ENCODE measurements at places on chromosomes 12 and 14.
A peak's percentile ranks its signal among the peaks of the same experiment; 100 is the strongest.

- DNase-seq: no peak
These were observed 21.3 kb upstream of the TUBA1C start for GRCh38 chr12:49243631-49244030.

DNA sequence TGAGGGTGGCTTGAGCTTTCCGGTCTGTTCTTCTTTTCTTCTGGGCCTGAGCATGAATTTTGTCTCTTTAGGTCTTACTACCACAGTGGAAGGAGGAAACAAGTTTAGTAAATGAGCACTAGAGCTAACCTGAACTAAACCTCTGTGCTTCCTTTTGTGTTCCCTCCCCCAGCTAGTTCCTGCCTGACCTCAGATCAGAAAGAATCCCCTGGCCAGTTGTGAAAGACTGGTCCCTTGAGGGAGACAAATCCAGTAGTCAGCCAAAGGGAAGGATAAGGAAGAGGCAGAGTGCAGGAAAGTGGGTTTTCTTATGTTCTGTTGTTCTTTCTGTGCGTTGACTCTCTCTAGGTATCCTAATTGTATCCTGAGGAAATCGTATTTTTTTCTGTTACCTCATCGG is 17.5 kb downstream of the ZNF664 start:
- no peak for DNase-seq

DNA sequence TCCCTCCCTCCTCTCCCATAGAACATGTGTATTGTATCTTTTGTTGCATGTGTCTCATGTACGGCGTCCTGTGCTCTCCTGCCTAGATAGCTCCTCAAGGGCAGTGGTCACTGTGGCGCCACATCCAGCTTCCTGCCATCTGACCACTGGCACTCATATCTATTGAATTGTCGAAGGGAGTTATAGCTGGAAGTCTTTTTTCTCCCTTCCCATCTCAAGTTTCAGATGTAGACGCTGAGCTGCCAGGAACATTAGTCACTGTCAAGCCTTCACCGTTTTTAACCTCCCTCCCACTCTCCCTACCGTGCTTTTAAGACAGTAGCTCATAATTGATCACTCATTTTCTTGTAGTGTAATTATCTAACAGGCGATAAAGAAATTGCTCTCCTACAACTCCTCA is 33.0 kb downstream of the MTHFD1 start:
- no peak for DNase-seq

- DNase-seq: no peak
These were observed 126.9 kb upstream of the FGD4 start for GRCh38 chr12:32272465-32272864.

- DNase-seq: no peak
These were observed 100.2 kb downstream of the B4GALNT3 start for GRCh38 chr12:559906-560455.

GRCh38 chr12:10366875-10367274 is 23.0 kb downstream of the KLRK1 start:
- peak; percentile 35 for DNase-seq

GRCh38 chr12:31263661-31264060 is 62.3 kb downstream of the SINHCAF start:
- DNase-seq: no peak

DNA sequence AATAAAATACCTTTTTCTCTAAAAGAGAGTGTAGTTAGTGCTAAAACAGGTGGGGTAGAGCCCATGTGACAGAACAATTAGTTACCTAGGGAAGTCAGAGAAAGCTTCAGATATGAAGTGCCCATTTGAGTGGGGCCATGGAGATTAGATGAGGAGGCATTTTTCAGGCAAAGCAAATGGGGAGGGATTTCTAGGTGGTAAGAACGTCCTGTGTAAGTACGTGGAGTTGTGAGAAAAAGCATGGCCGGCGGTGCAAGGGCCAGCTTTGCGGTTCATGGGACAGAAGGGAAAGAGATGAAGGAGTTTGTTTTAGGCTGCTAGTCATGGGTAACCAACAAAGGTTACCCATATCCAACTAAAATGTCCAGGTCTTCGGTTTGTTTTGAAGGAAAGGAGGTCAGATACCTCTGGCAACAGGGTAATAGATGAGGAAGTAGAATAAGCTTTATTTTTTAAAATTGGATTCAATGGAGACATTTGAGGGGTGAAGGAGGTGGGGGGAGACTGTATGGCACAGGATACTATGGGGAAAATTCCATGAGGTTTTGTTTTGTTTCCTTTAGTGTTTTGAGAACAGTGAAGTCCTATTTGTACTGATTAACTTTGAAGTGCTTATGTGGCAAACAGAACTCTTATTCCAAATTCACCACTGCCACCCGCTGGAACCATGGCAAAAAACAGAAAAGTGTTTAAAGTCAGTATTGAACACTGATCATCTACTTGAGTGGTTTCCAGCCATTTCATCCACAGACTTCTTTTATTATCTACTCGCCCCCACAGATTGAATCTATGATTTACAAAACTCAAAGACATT is 10.0 kb upstream of the SNRPF start:
- peak; percentile 19 for DNase-seq

GRCh38 chr12:2627835-2628191 is 167.0 kb upstream of the FKBP4 start:
- no peak for DNase-seq

GRCh38 chr14:49908433-49908782 is 15.5 kb downstream of the ARF6 start:
- DNase-seq: no peak

DNA sequence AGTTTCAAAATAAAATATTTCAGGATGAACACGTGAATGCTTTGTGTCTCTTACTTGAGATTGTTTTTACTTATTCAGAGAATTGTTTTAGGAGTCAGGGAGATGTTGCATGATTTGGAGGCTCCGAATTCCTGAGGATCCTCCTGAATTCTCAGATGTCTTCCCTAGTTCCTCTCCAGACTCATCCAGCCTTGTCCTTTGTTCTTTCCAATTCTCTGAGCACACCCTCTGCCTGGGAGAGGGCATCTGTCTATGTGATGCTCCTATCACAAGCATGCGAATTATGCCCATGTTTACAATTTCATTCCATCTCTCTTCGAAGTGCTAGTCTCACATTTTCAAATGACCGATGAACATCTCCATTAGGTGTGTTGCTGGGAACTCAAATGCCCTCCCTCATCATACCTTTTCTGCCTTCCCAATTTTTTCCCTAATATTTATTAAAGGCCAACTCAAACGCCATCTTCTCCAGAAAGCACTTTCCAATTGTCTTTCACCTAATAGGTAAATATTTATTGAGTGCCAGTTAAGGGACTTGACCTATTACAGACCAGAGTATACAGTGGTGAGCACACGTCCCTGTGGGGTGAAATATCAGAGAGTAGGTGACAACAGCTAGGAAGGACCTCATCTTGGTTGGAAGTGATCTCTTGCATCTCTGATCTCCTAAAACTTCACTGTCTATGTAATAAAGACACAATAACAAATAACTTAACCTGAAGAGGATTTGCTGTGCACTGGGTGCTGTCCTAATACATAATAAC is 64.4 kb downstream of the ARF6 start:
- DNase-seq: no peak

DNA sequence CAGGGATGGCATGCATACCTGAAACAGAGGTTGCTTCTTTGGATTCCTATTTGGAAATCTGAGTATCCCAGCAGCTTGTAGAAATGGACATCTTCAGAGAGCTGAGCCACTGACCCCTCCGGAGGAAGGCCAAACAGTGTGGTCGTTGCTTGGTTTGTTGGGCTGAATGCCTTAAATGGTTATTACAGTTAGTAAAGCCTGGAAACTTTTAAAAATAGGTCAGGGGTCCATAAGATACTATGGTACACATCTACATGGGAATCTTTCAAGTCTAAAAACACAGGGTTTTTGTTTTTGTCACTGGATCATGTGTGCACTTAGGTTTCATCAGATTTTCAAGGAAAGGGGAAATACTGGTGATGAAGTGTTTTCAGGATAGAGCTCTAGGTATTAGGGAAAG is 7.7 kb downstream of the DYRK2 start:
- no peak for DNase-seq

GRCh38 chr12:68482660-68483059 is 128.0 kb upstream of the RAP1B start:
- DNase-seq: no peak

GRCh38 chr14:95253039-95253630 is 66.6 kb downstream of the CLMN start:
- DNase-seq: no peak

DNA sequence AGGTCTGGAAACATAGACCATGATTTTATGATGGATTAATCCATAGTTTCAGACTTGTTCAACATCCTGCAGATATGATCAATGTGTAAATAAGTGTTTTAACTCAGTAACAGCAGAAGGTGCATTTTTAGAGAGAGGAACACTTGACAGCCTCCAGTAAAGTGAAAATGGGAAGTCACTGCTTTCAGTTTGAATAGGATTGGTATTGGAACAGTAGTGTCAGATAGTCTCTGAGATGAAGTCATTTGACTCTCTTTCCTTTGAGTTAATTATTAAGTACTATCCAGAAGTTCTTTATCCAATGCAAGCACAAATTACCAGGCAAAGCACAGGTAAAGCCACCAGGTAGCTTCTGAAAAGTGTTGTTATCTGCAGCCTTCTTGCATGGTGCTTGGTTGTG is 14.5 kb upstream of the NAV3 start:
- no peak for DNase-seq

GRCh38 chr12:71980538-71980937 is 41.9 kb downstream of the TPH2 start:
- DNase-seq: no peak

DNA sequence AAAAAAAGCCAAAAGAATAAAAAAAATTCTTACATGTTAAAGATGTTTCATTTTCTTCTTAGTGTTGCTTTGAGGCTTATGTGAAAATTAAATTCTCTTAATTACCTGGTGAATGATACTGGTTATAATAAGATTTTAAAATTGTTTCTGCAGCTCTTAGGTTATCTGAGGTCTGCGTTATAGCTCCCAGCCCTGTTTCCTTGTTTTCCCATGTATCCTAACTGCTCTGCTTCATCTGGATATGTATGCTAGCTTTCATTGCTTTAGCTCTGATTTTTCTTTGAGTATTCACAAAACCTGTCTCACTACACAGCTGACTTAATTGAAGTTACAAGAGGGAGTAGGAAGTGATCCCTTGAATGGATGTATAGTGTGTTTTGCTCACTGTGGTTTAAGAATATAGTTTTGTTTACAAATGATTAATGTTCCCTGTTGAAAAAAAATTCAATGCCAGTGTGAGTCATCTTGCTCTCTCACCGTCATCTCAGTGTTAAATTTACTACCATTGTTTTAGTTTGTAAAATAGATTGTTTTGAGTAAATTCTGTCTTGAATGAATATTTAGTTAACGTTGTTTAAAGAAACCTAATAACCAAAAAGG is 26.8 kb downstream of the CPSF6 start:
- DNase-seq: no peak

DNA sequence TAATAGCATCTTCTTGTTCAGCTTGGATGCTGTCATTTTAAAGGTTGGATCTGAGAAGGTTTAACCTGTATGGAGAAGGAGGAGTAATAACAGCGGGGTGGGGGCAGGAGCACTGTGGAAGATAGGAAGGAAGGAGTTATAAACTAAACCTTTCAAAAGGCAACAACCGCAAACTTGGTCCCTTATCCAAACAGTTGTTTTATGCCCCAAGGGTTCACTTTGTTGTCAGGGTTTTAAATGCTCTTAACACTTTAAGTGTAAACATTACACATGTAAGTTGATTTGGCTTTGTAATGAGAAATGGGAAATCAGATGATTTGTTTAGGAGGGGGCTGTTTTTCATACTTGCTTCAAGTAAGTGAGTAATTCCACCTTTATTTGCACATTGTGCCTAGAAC is 3.0 kb downstream of the NPAS3 start:
- peak; percentile 18 for DNase-seq

- no peak for DNase-seq
These were observed 37.5 kb downstream of the PLCZ1 start for GRCh38 chr12:18700271-18700670.
